ENCODE measurements at places on chromosomes 7 and 10.

DNA sequence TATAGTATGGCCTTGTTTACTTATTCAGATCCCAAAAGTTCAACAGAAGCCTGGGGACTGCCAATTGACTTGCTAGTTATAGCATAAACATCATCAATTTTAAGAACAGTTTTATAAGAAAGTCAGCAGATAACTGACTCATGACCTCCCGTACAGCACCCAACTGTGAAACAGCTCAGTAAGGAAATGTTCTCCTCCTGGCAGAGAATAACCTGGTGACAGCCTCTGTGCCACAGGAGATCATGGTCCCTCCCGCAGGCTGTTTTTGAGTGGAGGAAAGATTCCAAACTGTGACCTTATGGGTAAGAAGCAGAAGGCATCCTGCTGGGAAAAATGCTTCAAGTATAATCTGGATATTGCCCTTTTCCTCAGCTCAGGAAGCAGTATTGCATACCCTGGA is 182.5 kb downstream of the SEMA3D start:
- peak; percentile 51 for DNase-seq

DNA sequence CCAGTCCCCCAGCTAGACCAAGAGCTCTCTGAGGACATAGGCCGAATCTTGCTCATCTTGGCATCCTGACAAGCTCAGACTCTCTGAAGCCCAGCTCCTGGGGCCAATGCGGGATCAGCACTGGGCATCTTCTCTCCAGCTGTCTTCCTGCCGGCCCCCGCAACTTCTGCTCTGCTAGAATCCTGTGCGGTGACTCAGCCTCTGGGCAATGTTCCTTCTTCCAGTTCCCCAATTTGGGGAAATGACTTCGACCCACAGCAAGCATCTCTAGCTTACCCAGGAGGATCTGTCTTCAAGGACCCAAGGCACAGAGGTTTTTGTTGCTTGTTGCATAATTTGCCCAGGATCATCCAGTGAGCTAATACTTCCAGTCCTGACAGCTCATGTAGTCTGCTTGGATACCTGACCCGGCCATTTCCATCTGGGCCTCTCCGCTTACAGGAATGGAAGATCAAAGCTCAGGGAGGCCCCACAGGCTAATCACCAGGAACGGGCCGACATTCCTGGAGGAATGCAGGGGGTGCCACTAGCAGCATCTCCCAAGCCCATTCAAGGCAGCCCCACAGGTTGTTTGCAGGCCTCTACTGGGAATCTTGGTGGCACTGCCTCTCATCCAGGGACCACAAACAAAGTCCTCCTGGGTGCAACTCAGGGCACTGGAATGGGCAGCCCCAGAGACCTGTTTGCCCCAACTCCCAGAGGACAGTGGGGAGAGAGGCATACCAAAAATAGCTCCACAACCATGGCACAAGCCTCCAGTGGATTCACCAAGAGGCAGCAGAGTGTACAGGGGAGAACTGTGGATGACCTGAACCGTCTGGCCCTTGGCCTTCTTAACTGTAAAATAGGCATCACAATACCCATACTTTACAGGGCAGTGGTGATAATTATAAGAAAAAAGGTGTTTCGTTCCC is 151.9 kb downstream of the NEURL1 start:
- DNase-seq: peak; percentile 99

GRCh38 chr10:98259606-98260315 is 8.2 kb downstream of the LOXL4 start:
- DNase-seq: no peak

- no peak for DNase-seq
Measured at GRCh38 chr10:123445261-123445775, 220.8 kb upstream of the GPR26 start.

DNA sequence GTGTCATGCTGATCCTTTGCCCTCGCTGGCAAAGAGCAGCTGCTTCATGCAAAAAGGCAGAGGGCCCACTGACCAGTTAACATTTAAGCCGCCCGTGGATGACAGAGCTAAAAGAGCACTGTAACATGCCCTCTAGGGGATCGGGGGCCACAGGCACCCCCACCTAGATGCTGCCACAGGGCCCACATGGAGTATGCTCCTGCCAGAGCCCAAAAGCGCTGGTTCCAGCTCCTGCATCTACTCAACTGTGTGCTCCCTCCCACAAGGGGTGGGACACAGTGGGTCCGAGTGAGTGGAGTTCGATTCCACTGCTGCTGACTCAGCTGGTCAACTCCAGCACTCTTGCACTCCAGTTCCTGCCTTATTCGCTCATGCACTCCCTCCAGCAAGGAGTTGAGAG is 199.8 kb upstream of the CNTNAP2 start:
- DNase-seq: no peak

Measured in EL (cell line).